ENCODE measurements at places on chromosomes 7 and 10.

- DNase-seq, result no peak
These were observed 73.2 kb upstream of the CCAR1 start for GRCh38 chr10:68647672-68648341.

DNA sequence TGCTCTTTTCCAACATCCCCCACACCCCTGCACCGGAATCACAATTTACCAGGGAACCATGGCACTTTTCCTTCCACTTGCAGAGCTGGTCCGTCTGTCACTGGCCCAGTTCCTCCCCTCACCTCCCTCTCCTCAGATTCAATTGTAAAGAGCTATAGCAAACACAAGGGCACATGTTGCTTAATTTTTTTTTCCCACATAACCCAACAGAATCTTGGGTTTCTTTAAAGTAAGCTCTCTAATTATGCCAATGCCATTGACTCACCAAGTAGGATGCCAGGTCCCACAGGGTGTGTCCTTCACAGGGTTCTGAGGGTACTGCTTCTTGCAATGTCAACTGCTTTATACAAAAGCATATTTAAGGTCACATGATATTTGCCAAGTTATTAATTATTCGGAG, 262.2 kb downstream of the AUTS2 start:
- DNase-seq, result no peak

GRCh38 chr7:44292876-44293560, 32.4 kb downstream of the CAMK2B start:
- no peak for DNase-seq

GRCh38 chr10:91796331-91797047, 1.7 kb upstream of the TNKS2 start:
- peak; percentile 49 for DNase-seq

DNA sequence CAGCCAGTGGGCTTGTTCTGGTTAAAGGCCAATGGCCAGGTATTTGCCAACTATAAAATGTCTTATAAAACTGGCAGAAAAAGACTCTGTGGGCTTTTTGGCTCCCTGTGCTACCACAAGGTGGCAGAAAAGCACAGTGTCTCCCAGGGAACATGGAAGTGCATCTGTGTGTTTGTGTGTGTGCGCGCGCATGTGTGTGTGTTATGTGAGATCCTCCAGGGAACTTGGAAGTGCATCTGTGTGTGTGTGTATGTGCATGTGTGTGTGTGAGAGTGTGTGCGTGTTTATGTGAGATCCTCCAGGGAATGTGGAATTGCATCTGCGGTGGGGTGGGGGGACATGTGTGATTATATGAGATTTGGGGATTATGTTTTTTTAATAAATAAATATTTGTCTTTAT, 30.2 kb upstream of the ABI1 start:
- peak; percentile 36 for DNase-seq

- no peak for DNase-seq
These were observed 214.5 kb downstream of the NSUN6 start for GRCh38 chr10:18436902-18437301.

DNA sequence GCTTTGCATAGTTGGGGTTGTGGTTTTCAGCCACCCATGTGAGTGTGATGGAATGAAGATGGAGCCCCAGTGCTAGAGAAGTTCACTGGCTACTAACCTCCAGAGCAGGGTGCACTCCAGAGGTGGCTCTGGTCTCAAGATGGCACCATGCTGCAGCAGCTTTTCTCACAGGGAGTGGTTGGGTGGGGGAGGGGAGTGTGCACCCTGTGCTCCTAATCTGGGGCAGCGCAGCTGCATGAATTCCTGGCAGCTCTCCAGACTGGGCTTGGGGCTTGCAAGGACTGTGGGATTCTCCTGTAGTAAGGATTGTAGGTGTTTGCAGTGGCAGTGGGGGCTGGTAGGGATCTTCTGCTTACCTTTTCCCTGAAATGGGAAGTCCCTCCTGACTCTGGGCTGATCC, 23.7 kb downstream of the PHTF2 start:
- no peak for DNase-seq

DNA sequence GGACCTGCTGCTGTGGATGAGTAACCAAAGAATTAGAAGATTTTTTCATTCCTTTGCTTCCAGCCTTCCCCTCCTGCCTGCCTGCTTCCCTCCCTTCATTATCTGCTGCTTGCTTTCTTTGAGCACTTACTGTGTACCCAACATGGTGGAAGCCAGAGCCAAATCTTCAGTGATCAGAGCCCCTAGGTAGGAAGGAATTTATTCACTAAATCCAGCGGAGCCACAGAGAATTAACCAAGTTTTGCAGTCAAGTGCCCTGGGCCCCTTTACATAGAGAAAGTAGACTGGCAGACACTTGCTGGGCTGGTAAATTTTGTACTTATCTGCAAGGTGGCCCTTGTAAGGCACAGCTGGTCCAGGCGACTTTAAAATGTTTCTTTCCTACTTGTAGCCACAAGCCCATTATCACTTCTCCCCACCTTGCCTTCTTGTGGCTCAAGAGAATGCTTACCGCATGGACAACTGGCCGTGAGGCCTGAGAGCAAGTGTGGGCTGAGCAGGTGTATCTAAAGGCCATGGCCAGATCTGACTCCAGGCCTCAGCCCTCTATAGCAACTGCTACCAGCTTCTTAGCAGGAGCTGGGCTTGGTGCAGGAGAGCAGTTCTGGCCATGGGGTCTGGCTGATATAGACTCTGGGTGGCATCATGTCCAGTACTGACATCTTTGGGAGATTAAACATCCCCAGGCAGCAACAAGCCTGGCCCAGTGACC, 11.1 kb downstream of the UNC5B start:
- no peak for DNase-seq

GRCh38 chr10:64636461-64636860, 1115.3 kb downstream of the REEP3 start:
- no peak for DNase-seq

DNA sequence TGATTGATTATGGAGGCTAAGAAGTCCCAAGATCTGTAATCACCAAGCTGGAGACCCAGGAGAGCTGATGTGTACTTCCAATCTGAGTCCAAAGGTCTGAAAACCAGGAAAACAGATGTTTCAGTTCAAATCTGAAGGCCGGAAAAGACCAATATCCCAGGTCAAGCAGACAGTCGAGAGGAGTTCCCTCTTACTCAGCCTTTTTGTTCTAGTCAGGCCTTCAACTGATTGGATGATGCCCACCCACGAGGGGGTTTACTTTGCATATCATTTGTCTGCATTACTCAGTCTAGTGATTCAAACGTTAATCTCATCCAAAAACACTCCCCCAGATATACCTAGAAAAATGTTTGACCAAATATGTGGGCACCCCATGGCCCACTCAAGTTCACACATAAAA, 7.4 kb upstream of the ARID5B start:
- DNase-seq, result no peak

- DNase-seq, result no peak
These were observed 199.5 kb upstream of the TMEM196 start for GRCh38 chr7:19972876-19973275.

DNA sequence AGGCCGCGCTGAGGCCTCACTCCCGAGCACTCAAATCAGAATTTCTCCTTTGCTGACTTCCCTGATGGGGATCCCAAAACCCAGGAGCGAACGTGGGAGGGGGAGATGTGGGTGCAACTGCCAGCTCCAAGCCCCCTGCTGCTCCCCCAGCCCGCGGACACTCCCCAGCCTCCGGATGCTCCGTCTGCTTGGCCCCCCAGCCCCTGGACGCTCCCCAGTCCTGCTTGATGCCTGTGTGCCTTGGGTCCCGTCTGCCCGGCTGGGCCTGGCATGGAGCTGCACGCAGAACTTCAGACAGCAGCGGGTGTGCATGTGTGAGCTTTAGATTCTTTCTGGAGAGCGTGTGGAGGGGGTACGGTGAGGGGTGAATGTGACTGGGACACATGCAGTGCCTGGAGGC, 4.7 kb upstream of the SHH start:
- DNase-seq, result no peak

- no peak for DNase-seq
These were observed 3.1 kb upstream of the ABCC2 start for GRCh38 chr10:99779335-99779734.

- no peak for DNase-seq
These were observed 80.9 kb downstream of the LRRC4 start for GRCh38 chr7:127950233-127950935.

GRCh38 chr7:96481796-96482195, 159.9 kb upstream of the SLC25A13 start:
- no peak for DNase-seq

GRCh38 chr10:126315494-126316177, 72.6 kb downstream of the ADAM12 start:
- DNase-seq, result no peak

DNA sequence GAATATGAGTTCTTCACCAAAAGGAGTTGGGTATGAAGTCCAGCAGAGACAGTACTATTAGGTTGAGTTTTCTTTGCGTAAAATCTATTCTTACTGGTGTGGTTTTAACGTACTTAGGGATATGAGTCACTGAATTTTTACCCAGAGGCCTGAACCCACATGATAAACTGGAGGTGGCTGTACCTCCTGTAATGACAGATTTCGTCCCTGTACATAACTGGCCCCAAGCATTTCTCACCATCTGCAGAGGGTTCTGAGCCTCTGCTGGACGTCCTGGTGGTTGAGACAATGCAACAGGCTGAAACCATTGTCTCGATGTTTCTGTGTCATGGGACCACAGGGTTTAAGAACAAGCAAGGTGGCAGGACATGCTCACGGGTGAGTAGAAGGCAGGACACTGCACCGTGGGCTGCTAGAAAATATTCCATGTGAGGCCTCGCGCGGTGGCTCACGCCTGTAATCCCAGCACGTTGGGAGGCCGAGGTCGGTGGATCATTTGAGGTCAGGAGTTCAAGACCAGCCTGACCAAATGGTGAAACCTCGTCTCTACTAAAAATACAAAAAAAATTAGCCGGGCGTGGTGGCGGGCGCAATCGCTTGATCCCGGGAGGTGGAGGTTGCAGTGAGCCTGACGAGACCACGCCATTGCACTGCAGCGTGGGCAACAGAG, 233.9 kb downstream of the DNAJB6 start:
- DNase-seq, result no peak

- DNase-seq, result peak; percentile 67
These were observed 17.6 kb downstream of the DNAJB12 start for GRCh38 chr10:72337039-72337629.

DNA sequence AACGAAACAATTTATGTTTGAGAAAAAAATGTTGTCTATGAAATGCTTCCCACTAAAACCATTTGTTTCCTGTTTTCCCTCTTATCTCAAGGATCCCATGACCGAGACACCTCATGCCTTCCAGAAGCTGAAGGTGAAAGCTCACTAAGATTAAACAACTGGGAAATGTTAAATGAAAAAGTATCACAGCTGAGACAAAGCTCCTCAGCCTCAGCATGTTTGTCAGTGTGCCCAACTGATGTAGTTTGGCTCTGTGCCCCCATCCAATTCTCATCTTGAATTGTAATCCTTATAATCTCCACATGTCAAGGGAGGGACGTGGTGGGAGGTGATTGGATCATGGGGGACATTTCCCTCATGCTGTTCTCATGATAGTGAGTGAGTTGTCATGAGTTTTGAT, 327.3 kb downstream of the HTR7 start:
- DNase-seq, result no peak

GRCh38 chr10:23322082-23322481, 22.5 kb downstream of the C10orf67 start:
- no peak for DNase-seq

- DNase-seq, result no peak
These were observed 202.6 kb downstream of the C7orf25 start for GRCh38 chr7:42709284-42709683.

DNA sequence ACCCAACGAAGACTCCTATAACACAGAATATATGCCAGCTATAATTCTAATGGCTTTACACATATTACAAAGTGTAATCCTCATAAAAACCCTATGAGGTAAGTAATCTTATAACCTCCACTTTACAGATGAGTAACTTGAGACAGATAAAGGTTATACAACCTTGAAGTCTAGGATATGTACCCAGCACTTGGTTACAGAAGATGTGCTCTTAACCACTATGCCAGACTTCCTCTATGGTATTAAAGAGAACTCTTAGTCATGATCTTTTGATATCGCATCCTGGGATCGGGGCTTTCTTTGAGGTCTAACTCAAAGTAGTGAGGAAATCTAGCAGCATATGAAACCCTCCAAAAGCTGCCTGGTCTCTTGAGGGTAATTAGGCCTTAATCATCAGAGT, 319.2 kb upstream of the LRRN3 start:
- no peak for DNase-seq

GRCh38 chr10:127905848-127906261, 1.0 kb upstream of the PTPRE start:
- no peak for DNase-seq

GRCh38 chr10:58758321-58758720, 245.6 kb downstream of the BICC1 start:
- no peak for DNase-seq
